ENCODE measurements at places on chromosomes 7 and 10.

GRCh38 chr7:150717814-150718420, 1.5 kb downstream of the GIMAP1 start:
- DNase-seq = no peak

DNA sequence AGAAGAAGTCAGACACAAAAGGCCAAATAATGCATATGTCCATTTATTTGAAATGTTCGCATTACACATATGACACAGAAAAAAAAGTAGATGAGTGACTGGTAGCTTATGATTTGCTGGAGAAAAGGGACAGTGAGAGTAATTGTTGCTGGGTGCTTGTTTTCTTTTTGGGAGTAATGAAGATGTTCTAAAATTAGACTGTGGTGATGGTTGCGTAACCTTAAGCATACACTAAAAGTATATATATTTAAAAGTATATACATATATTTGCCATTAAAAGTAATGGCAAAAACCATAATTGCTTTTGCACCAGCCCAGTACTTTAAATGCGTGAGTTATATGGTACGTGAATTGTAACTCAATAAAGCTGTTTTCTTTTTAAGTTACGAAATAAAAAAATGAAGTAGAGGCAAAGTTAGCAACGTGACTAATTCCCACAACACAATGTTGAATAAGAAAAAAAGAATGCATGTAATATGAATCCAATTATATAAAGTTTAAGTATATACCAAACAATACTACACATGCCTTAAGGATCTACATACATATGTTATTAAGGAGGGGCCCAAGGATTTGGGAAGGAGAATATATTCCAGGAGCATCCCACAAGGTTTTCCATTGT, 360.4 kb upstream of the CELF2 start:
- DNase-seq = no peak

- no peak for DNase-seq
Observed at GRCh38 chr10:18178854-18179483, 38.7 kb downstream of the CACNB2 start.

- no peak for DNase-seq
Observed at GRCh38 chr7:33448035-33448434, 318.7 kb downstream of the BBS9 start.

DNA sequence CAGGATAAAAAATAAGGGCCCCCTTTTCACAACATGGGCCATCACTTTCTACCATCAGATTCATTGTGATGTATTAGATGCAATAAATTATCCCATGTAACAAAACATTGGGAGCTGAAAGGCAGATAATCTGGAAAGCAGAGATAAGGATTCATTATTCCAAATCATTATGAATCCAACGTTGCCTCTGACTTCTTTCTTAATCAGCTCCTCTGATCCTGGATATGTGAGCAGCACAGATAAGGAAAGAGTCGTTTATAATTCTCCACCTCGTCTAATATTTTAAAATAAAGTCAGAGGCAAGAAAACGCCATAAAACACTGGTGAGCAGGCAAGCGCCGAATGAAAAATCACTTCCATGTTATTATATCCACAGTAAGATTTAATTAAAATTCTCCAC, 13.8 kb upstream of the GATA3 start:
- no peak for DNase-seq

All from suprapubic skin (tissue), 4 donors.